ENCODE measurements at places on chromosomes 16 and 17. TPM values are rescaled to one million over a fixed set of nuclear protein-coding genes. Genes with fewer than 3 reads are reported as not detected.

HOXB1 gene
- not detected for total RNA-seq

CCDC92B gene
- not detected for total RNA-seq

CCL16 gene
- total RNA-seq: 0.19 TPM

CD300LF gene
- total RNA-seq: not detected

MRTFB gene
- 9.5 TPM for total RNA-seq

ZFP90 gene
- 18.2 TPM for total RNA-seq

TBX2 gene
- 1.0 TPM for total RNA-seq

TNK1 gene
- 0.28 TPM for total RNA-seq

UBB gene
- 3,459 TPM for total RNA-seq

MEOX1 gene
- total RNA-seq: not detected

ARL2BP gene
- 52.5 TPM for total RNA-seq

ATP6V0D1 gene
- 86.7 TPM for total RNA-seq

Data from endothelial cell of coronary artery (primary cell).